ENCODE measurements at places on chromosomes 1 and 21. TPM values are rescaled to one million over a fixed set of nuclear protein-coding genes. Genes with fewer than 3 reads are reported as not detected.

Gene SH2D2A
- total RNA-seq, result 3.1 TPM

- peak overlapping the region; percentile 12 for H3K27ac ChIP-seq
- peaks cover 3% of the 10 kb centered on the region for H3K36me3 ChIP-seq
- DNase-seq, result peak; percentile 67
- H3K27me3 ChIP-seq, result no peaks in the 10 kb centered on the region
Measured at GRCh38 chr1:99986656-99987225, 16.9 kb downstream of the SLC35A3 start.

Gene SMIM1
- 1.9 TPM for total RNA-seq

DNA sequence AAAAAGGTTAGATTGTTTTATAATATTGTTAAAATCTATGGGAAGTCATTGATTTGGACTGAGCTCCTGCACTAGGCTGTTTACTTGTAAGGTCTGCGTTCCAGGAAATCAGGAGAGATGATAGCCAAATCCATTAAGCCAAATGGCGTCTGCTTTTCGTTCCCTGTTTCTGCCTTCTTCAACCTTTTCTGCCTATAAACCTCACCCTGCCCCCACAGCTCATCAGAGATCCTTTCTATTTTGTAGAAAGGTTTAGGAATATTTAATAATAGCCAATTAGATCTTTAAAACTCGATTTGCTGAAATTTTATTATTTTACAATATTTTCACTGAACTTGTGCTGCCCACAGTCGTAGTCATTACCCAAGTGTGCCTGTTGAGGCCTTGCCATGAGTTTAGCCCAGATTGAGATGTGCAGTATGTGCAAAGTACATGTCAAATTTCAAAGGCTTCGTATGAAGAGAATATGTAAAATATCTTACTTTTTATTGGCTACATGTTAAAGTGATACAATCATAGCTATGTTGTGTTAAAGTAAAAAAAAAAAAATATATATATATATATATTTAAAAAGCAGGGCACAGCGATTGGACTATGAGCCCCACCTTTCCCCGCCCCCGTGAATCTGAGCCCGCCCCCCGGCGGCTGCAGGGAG lies 444 bp upstream of the IARS2 start:
- no peak overlapping the region for H3K27ac ChIP-seq
- peaks cover 5% of the 10 kb centered on the region for H3K4me1 ChIP-seq
- no peak for DNase-seq
- no peaks in the 10 kb centered on the region for H3K36me3 ChIP-seq

DNA sequence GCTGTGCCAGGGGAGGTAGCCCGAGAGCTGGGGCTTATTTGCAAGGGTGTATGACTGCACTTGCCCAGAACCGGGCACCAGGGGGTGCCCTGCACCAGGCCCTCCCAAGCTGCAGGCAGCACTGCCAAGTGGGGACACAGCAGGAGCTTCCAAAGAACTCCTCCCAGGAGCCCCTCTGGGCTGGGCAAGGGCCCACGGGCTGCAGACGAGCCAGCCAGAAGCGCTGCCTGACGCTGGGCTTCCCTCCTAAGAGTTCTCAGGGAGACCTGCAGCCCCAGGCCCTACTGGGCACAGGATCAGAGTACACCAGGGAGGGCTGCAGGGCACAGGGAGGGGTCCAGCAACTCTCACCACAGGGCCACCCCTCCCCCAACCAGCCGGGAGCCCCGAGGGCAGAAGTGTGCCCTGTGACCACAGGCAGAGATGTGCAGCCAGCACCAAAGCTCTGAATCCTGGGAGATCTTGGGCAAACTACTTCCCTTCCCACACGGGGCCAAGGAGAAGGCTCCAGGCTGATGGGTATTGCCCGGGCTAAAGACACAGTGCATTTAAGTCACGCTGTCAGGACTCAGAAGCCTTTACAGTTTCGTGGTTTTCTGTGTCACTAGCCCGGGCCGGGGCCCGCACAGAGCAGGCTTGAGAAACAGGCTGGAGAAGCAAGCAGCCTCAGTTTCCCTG lies 63.4 kb downstream of the KCNAB2 start:
- no peak overlapping the region for H3K27ac ChIP-seq
- no peaks in the 10 kb centered on the region for H3K36me3 ChIP-seq
- no peaks in the 10 kb centered on the region for H3K4me1 ChIP-seq
- no peak overlapping the region for H3K4me3 ChIP-seq
- DNase-seq, result no peak

- DNase-seq, result no peak
- no peaks in the 10 kb centered on the region for H3K4me1 ChIP-seq
- no peak overlapping the region for H3K27ac ChIP-seq
- H3K36me3 ChIP-seq, result no peaks in the 10 kb centered on the region
- H3K27me3 ChIP-seq, result no peaks in the 10 kb centered on the region
- no peak overlapping the region for H3K4me3 ChIP-seq
Measured at GRCh38 chr1:7236844-7237515, 451.7 kb downstream of the CAMTA1 start.

- DNase-seq, result no peak
- H3K36me3 ChIP-seq, result no peaks in the 10 kb centered on the region
- no peaks in the 10 kb centered on the region for H3K27me3 ChIP-seq
- H3K4me3 ChIP-seq, result no peak overlapping the region
- H3K27ac ChIP-seq, result peak overlapping the region; percentile 58
- no peaks in the 10 kb centered on the region for H3K4me1 ChIP-seq
Measured at GRCh38 chr1:24769656-24770651, 24.7 kb downstream of the CLIC4 start.

DNA sequence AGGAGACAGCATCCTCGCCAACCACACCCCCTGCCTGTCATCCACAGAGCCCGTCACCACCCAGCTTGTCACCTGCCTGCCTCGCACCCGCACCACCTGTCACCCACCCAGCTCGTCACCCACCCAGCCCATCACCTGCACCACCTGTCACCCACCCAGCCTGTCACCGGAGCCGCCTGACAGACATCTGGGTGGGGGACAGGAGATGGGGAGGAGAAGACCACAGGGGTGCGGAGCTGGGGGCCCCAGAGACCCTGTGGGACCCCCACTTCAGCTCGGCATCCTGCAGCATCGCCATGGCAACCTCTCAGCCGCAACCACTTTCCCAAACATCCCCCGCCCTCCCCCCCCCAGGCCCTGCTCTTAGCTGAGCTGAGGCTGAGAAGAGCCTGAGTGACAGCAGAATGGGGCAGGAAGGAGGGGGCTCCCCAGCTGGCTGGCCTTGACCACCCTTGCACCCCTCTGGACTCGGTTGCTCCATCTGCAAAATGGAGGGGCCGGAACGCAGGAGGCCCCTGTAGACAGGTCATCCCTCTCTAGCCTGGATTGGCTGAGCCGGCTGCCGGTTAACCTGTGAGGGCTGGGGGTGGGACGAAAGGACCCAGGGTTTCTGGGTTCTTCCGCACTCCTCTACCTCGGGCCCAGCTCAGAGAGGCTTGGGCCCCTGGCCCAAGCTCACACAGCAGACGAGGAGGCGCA lies 11.6 kb downstream of the AHDC1 start:
- no peaks in the 10 kb centered on the region for H3K27me3 ChIP-seq
- H3K4me1 ChIP-seq, result peaks cover 14% of the 10 kb centered on the region
- H3K4me3 ChIP-seq, result no peak overlapping the region
- DNase-seq, result no peak

DNA sequence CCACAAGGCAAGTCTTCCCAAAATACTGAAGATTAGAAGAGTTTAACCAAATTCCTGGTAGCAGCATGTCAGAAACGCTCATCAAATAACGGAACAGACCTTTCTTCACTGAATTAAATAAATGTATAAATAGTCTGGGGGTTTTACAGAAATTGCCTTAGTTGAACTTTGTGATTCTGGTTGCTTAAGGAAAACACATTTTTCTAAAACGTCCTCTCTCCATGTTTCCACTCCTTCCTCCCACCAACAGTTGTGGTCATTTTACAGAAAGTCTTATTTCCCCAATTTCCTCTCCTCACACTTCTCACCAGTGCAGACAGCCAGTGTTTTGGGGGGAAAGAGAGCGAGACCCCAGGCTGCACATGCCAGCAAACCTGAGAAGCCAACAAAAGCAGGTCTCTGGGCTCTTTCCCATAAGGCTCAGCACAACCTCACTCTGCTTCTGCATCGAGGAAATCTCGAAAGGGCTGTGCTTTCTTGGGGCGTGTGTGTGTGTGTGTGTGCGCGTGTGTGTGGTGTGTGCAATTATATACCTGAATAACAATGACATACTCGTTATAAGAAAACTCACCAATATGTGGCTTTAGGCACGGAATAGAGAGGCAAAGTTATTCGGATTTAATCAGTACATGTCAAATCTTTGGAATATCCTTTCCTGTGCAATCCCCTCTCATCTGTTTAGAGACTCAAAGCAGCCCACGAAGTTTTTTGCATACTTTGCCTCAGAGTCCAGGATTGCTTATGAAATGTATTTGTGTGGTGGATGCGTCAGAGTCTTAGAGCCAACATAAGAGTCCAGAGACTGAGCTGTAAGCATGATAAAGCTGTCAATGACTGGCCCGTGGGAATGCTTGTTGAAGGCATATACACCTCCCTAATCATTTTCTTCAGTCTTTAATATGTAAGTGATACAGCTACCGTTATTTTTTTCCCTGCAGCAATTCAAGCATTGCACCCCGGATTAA lies 2.0 kb downstream of the KCNJ15 start:
- H3K36me3 ChIP-seq, result no peaks in the 10 kb centered on the region
- no peak overlapping the region for H3K4me3 ChIP-seq
- H3K27me3 ChIP-seq, result no peaks in the 10 kb centered on the region

Gene OR6K3
- total RNA-seq, result not detected

DNA sequence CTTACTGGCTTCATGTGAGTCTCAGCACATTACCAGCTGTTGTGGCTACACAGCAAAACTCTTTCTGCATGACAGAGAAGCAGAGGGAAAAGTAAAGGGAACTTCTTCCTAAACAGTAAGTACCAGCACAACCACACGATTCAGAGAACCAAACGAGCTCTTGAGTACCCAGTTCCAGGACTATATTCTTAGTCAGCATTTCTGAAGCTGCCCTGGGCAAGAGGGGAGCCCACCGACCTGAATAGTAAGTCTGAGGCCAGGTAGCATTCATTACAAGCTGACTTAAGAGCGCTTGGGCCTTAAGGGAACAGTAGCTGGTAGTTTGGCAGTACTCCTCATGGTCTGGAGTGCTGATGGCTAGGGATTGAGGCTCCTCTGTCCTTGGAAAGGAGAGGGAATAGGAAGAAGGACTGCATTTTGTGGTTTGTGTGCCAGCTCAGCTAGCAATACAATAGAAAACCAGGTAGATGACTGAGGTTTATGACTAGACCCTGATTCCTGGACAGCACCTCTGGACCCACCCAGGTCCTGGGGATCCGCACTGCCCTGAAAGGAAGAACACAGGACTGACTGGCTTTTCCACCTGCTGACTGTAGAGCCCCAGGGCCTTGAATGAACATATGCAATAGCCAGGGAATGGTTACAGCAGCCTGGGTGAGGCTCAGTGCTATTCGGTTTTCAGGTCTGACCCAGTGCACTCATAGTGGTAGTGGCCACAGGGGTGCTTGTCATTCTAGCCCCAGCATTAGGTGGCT lies 396.8 kb upstream of the PRMT6 start:
- no peaks in the 10 kb centered on the region for H3K4me1 ChIP-seq
- no peaks in the 10 kb centered on the region for H3K27me3 ChIP-seq
- no peak overlapping the region for H3K4me3 ChIP-seq
- DNase-seq, result no peak
- no peaks in the 10 kb centered on the region for H3K36me3 ChIP-seq

GRCh38 chr1:167587872-167588271 lies 34.3 kb upstream of the CREG1 start:
- DNase-seq, result no peak
- H3K4me3 ChIP-seq, result no peak overlapping the region
- no peaks in the 10 kb centered on the region for H3K27me3 ChIP-seq
- no peaks in the 10 kb centered on the region for H3K36me3 ChIP-seq
- H3K4me1 ChIP-seq, result no peaks in the 10 kb centered on the region

Gene CFHR3
- not detected for total RNA-seq

GRCh38 chr1:230332575-230333066 lies 93.5 kb downstream of the PGBD5 start:
- H3K27ac ChIP-seq, result no peak overlapping the region
- DNase-seq, result no peak
- no peaks in the 10 kb centered on the region for H3K27me3 ChIP-seq
- H3K4me3 ChIP-seq, result no peak overlapping the region
